ENCODE measurements at places on chromosomes 12 and 14. TPM values are rescaled to one million over a fixed set of nuclear protein-coding genes. Genes with fewer than 3 reads are reported as not detected.
A peak's percentile ranks its signal among the peaks of the same experiment; 100 is the strongest.

- H3K4me3 ChIP-seq, result no peak overlapping the region
- H3K27me3 ChIP-seq, result no peaks in the 10 kb centered on the region
- no peak overlapping the region for H3K27ac ChIP-seq
- H3K36me3 ChIP-seq, result no peaks in the 10 kb centered on the region
- H3K4me1 ChIP-seq, result no peaks in the 10 kb centered on the region
These were observed 41.4 kb downstream of the FUT8 start for GRCh38 chr14:65453807-65454480.

DNA sequence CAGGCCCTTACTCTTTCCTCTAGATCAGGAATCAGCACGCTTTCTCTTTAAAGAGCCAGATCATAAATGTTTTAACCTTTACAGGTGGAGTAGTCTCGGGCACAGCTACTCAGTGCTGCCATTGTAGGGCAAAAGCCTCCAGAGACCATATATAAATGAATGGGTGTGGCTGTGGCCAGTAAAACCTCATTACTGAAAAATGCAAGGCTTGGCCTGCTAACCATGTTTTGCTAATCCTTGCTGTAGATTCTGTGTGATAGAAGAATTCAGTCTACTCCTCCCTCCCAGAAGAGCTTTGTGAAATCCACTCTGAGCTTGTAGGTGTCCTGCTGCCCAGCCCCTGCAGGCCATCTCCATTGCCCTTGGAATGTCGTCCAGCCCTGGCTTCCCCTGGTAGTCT is 58.1 kb downstream of the HSP90AA1 start:
- H3K4me1 ChIP-seq, result no peaks in the 10 kb centered on the region
- H3K27ac ChIP-seq, result no peak overlapping the region
- no peak for DNase-seq
- no peak overlapping the region for H3K4me3 ChIP-seq

The PMCH gene
- total RNA-seq, result not detected

The LBHD2 gene
- not detected for total RNA-seq

The SP1 gene
- total RNA-seq, result 65.6 TPM

The KRT2 gene
- not detected for total RNA-seq

GRCh38 chr14:101876555-101876938 is 87.8 kb upstream of the DYNC1H1 start:
- peak; percentile 22 for DNase-seq
- no peaks in the 10 kb centered on the region for H3K4me1 ChIP-seq
- H3K4me3 ChIP-seq, result no peak overlapping the region
- no peak overlapping the region for H3K27ac ChIP-seq
- no peaks in the 10 kb centered on the region for H3K27me3 ChIP-seq

- H3K36me3 ChIP-seq, result peaks cover 44% of the 10 kb centered on the region
- DNase-seq, result peak; percentile 70
- no peaks in the 10 kb centered on the region for H3K27me3 ChIP-seq
These were observed 86.8 kb downstream of the RFLNA start for GRCh38 chr12:124381456-124382296.

DNA sequence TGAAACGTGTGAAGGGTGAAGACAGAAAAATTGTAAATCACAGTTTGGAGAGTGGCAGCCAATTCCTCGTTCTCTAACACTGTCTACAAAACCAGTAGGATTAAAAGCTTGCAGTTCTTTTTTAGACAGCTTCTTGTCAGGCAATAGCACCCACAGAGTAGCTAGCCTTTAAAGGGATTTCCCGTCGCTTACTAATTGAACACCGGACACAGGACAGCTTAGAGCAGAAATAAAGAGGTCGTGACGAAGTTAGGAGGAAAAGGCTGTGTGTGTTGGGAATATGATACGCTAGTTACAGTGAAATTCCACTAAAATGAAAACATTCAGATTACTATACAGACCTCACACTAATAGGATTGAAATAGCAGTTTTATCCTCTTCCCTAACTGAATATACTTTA is 149.1 kb upstream of the FLRT2 start:
- H3K4me1 ChIP-seq, result no peaks in the 10 kb centered on the region
- no peak overlapping the region for H3K27ac ChIP-seq
- H3K4me3 ChIP-seq, result no peak overlapping the region
- DNase-seq, result no peak

DNA sequence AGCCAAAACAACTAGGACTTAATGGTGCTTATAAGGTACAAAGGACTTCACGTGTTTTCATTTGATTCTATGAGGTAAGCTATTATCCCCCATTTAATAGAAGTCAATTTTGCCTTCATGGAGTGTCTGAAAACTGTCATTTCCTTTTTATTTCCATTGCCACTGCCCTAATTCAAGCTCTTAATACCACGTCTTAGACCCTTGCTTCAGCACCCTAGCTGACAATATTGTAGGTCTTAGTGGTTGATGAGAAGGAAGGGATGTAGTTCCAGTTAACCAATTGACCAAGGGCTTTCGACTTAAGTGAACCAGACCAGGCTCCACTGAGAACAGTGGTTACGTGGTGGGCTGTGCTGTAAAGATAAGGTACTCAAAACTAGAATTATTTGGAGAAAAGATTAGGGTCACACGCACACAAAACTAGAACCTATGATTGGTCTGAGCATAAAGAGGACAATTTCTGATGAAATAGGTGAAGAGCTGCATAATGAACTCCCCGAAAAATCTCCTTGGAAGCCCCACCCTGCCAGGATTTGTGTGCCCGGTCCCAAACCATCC is 9.6 kb upstream of the ASIC1 start:
- H3K4me1 ChIP-seq, result peaks cover 7% of the 10 kb centered on the region
- H3K4me3 ChIP-seq, result no peak overlapping the region
- H3K27me3 ChIP-seq, result no peaks in the 10 kb centered on the region
- H3K36me3 ChIP-seq, result no peaks in the 10 kb centered on the region
- no peak overlapping the region for H3K27ac ChIP-seq

DNA sequence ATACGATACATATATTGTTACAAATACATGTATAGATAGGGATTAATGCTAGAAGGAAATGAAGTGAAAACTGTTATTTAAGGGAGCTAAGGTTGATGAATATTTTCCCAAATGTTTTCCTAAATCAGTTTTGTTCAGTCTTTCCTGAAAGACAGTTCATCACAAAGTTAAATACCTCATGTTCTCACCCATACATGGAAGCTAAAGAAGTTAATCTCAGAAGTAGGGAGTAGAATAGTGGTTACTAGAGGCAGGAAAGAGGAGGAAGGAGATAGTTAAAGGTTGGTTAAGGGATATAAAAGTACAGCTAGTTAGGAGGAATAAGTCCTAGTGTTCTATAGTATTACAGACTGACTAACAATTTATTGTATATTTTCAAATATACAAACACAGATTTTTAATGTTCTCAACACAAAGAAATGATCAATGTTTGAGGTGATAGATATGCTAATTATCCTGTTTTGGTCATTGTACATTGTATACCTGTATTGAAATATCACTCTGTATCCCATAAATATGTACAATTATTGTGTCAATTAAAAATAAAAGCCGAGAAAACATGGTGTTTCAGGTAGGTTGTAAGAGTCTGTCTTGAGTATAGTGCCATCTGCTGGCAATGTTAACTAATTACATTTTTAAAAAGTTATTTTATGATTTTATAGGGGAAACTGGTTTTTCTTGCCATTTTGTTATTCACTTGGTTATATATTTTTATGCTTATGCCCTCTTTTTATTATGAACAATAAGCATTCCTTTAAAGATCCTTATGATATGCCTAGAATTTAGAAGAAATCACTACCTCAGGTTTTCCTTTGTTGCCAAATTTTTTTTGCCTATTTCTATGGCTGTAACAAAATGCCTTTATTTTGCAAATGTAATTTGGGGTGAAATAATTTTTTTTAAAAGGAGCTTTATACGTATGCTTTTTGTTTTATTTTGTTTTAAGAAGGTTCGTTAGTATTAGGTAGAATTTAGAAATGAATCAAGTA is 26.9 kb downstream of the ZDHHC17 start:
- H3K27ac ChIP-seq, result no peak overlapping the region
- H3K36me3 ChIP-seq, result no peaks in the 10 kb centered on the region
- H3K27me3 ChIP-seq, result no peaks in the 10 kb centered on the region
- H3K4me1 ChIP-seq, result no peaks in the 10 kb centered on the region
- no peak overlapping the region for H3K4me3 ChIP-seq

GRCh38 chr12:108255252-108255602 is 83.9 kb downstream of the CMKLR1 start:
- H3K36me3 ChIP-seq, result no peaks in the 10 kb centered on the region
- no peak overlapping the region for H3K4me3 ChIP-seq
- H3K27ac ChIP-seq, result no peak overlapping the region
- no peaks in the 10 kb centered on the region for H3K4me1 ChIP-seq
- H3K27me3 ChIP-seq, result no peaks in the 10 kb centered on the region
- no peak for DNase-seq

DNA sequence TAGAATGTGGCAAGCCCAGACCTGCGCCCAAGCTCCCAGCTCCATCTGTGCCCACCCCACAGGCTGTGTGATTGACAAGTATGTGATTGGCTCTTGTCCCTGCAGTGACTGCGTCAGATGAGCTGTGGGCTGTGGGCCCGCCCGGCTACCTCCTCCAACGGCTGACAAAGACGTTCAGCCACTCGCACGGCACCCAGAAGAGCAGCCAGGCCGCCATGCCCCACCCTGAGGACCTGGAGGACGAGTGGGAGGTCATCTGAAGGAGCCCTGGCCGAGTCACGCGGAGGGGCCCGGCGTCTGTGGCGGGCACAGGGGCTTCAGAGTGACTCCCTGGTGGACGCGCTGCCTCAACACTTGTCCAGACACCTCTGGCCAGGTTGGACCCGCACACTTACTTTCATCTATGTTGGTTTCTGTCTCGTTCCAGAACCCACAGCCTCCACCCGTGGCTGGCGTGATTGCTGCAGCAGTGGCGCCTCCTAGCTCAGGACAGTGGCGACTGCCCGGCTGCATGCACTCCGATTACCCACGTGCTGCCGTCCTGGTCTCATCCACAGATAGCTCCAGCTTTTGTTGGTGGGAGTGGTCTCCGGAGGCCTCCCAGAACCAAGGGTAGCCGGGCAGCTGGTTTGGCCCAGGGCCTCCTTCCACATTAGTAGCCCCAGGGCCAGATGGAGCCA is 11.4 kb downstream of the ANKRD9 start:
- no peak overlapping the region for H3K27ac ChIP-seq
- peaks cover 10% of the 10 kb centered on the region for H3K36me3 ChIP-seq
- no peak for DNase-seq

The SYCP3 gene
- not detected for total RNA-seq

- H3K27ac ChIP-seq, result no peak overlapping the region
- H3K36me3 ChIP-seq, result no peaks in the 10 kb centered on the region
- no peaks in the 10 kb centered on the region for H3K27me3 ChIP-seq
- H3K4me1 ChIP-seq, result no peaks in the 10 kb centered on the region
- no peak for DNase-seq
These were observed 265.8 kb upstream of the FLRT2 start for GRCh38 chr14:85263916-85264675.

GRCh38 chr14:60652674-60653651 is 3.7 kb upstream of the SIX1 start:
- no peak for DNase-seq
- H3K36me3 ChIP-seq, result no peaks in the 10 kb centered on the region
- peaks cover 15% of the 10 kb centered on the region for H3K4me1 ChIP-seq

The ABHD12B gene
- not detected for total RNA-seq

GRCh38 chr14:87014856-87015255 is 978.1 kb downstream of the GALC start:
- DNase-seq, result no peak
- H3K36me3 ChIP-seq, result no peaks in the 10 kb centered on the region
- no peaks in the 10 kb centered on the region for H3K4me1 ChIP-seq
- no peak overlapping the region for H3K27ac ChIP-seq
- no peak overlapping the region for H3K4me3 ChIP-seq
- H3K27me3 ChIP-seq, result no peaks in the 10 kb centered on the region

DNA sequence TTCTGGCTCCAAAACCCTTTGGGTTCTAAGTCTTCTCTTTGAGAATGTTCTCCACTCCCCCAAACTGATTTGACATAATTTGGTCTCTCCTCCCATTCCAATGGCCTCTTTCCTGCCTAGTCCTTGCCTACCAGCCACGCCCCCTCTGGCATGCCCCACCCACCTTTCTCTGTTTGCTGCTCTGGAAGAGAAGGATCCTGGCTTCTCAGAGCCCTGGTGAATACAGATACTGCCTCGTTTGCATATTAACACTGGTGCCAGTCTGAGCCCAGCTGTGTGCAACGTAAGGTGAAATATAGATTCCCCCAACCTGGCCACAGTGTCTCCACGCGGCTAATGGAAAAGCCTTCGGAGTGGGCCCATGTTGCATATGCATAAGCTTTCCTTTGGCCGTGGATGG is 79.7 kb downstream of the PAPOLA start:
- DNase-seq, result no peak
- no peak overlapping the region for H3K27ac ChIP-seq
- no peaks in the 10 kb centered on the region for H3K36me3 ChIP-seq
- H3K4me1 ChIP-seq, result no peaks in the 10 kb centered on the region
- H3K4me3 ChIP-seq, result no peak overlapping the region

The SVOP gene
- total RNA-seq, result not detected

GRCh38 chr12:68806488-68807237 is 1.3 kb upstream of the MDM2 start:
- no peaks in the 10 kb centered on the region for H3K27me3 ChIP-seq
- H3K4me1 ChIP-seq, result peaks cover 12% of the 10 kb centered on the region
- H3K36me3 ChIP-seq, result peaks cover 4% of the 10 kb centered on the region
- no peak for DNase-seq
- peak overlapping the region; percentile 100 for H3K4me3 ChIP-seq

GRCh38 chr12:124607681-124608425 is 40.4 kb upstream of the NCOR2 start:
- no peaks in the 10 kb centered on the region for H3K27me3 ChIP-seq
- peaks cover 7% of the 10 kb centered on the region for H3K4me1 ChIP-seq
- H3K27ac ChIP-seq, result no peak overlapping the region
- no peak for DNase-seq

The MYL2 gene
- 1.9 TPM for total RNA-seq

- no peak overlapping the region for H3K4me3 ChIP-seq
- H3K27me3 ChIP-seq, result no peaks in the 10 kb centered on the region
- no peak overlapping the region for H3K27ac ChIP-seq
- H3K36me3 ChIP-seq, result no peaks in the 10 kb centered on the region
- H3K4me1 ChIP-seq, result no peaks in the 10 kb centered on the region
- DNase-seq, result no peak
These were observed 27.5 kb downstream of the A2ML1 start for GRCh38 chr12:8849876-8850275.

- H3K4me1 ChIP-seq, result peaks cover 18% of the 10 kb centered on the region
- H3K36me3 ChIP-seq, result no peaks in the 10 kb centered on the region
- H3K27ac ChIP-seq, result peak overlapping the region; percentile 88
- peak overlapping the region; percentile 63 for H3K4me3 ChIP-seq
- DNase-seq, result no peak
These were observed 100.5 kb upstream of the SLC38A2 start for GRCh38 chr12:46472893-46473633.

DNA sequence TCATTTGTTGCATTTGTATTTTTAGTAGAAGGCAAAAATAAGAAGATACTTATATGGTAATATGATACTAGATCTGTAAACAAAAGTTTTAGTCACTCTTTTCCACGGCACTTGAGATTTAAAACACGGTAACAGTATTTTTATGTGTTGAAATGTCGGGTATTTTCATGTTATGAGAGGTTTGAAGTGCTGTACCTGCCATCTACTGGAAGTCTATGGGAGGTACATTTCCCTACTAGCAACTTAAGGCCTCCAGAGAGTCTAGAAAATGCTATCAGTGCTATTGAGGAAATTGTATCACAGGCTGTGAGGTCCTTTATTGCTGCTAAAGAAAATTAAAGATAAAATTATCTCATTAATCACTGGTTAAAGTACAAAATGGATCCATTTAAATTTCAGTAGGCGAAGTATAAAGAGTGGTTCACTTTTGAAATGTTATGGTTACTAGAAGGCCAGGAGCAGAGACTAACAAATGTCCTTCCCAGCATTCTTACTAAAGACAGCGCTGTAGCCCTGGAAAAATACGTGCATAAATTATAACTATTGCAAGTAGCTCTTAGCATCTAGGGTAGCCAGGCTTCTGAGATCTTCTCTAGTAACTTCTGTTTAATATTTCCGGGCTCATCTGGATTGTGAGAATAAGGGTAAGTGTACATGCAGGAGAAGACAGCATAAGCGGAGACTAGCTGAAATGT is 77.6 kb upstream of the PRKD1 start:
- no peaks in the 10 kb centered on the region for H3K27me3 ChIP-seq
- H3K27ac ChIP-seq, result no peak overlapping the region
- H3K4me3 ChIP-seq, result peak overlapping the region; percentile 11
- H3K4me1 ChIP-seq, result no peaks in the 10 kb centered on the region

The TRPV4 gene
- 5.7 TPM for total RNA-seq

Measured in thoracic aorta (tissue), 2 donors.